ENCODE measurements at places on chromosomes 4 and X.

GRCh38 chr4:143289370-143289769 lies 47.3 kb upstream of the GAB1 start:
- no peak for DNase-seq

- no peak for DNase-seq
Observed at GRCh38 chr4:6425336-6425735, 47.1 kb downstream of the PPP2R2C start.

- DNase-seq: no peak
Observed at GRCh38 chr4:57190601-57191481, 80.7 kb upstream of the IGFBP7 start.

- peak; percentile 41 for DNase-seq
Observed at GRCh38 chr4:119113033-119113655, 22.5 kb upstream of the MYOZ2 start.

DNA sequence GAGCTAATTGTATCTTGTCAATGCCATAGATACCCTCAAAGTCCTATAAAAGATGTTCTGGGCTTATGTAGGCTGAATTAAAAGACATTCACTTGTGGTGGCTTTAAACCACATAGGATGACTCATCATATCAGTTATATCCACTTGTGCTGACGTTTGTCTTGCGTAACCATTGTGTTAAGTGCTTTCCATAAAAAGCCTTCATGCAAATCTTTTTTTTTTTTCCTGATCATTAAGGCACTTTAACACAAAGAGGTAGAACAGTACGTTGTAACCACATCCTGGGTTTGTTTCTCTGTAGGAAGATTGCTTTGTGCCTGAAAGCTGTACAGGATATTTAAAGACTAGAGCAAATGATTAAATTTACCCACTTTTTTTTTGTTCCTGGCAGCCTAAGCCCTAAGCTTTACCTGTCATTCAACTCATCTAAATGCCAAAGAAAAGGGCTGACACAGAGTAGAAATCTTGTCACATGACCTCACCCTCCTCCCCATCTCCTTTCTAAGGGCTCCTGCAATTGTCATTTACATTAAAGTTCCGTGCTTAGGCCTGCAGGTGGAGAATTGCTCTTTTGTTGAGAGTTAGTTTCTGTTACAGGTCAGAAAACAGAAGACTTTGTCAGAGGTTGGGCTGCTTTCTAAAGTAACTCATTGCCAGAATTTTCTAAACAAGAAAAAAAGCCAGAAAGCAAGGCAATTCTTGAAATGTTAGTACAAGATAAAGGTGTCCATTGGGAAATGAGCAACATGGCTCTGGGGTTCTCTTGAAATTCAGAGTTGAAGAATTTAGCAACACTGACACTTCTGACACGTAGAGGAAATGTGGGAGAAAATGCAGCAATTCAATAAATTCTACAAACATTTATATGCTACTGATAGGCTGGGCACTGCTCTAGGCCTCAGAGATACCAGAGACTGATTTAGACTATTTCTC lies 555.6 kb downstream of the PPARGC1A start:
- DNase-seq: peak; percentile 7

DNA sequence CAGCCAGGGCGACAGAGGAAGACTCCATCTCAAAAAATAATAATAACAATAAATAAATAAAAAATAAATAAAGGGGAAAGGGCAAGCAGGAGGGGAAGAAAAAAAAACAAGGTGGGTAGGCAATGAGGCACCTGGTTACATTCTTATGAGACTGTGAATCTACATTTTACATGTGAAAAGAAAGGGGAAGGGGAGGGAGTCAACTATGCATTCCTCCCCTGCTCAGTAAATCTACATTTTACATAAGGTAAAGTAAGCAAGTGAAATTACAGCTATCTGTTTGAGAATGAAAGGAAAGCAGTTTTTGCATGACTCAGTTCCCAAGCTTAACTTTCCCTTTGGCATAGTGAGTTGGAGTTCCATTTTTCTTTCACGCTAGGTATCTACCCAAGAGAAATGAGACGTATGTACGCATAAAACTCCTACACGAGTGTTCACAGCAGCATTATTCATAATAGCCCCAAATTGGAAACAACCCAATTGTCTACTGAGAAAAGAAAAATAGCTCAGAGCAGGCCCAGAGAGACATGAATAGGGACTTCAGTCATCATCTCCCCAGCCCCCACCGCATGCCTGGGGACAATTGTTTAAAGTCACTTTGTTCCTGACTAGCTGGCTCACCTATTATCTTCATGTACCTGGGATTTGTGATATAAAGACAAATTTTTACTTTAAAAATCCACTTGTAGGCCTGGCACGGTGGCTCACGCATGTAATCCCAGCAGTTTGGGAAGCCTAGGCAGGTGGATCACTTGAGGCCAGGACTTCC lies 52.4 kb downstream of the DDX3X start:
- no peak for DNase-seq

DNA sequence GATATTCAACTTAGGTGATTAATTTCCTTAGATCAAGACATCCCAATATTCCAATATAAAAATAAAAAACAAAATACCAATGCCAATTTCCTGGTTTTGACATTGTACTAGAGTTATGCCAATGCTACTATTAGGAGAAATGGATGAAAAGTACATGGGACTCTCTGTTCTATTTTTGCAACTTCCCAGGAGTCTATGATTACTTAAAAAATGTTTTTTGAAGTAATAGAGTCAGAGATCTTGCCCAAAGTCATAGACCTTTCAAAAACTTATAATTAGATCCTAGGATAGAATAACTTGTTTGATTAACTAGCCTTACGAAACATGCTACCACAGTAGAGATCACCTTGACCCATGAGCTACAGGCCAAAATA lies 73.6 kb upstream of the MAOA start:
- no peak for DNase-seq

GRCh38 chr4:74632634-74633033 lies 161.7 kb downstream of the BTC start:
- peak; percentile 59 for DNase-seq

DNA sequence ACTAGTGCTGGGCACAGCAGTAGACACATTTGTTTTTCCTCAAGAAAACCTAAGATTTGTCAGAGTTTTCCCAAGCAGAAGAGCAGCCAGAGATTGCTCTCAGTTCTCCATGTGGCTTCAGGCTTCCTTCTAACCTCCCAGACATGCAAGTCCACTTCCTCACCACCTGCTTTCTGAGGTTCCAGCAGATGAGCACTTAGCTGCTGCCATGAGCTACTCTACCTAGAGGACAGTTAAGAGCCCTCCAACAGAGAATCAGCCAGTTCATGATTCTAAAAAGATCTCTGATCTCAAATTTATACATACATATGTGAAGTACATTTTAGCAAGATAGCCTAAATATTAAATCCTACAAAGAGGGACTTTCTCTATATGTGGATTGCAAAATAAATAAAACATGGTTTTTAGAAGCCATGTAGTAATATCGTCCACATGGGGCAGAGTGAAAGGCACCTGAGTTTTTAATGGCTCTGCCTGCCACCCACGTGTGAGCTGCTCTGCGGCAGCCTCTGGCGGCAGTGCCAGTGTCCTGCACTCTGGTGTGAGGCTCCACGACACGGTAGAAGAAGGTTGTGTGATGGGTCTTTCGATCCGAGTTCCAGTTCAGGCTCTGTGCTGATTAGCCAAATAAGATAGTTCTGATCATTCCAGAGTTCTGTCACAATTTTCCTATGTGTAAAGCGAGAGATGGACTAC lies 10.3 kb downstream of the CYP4V2 start:
- DNase-seq: no peak
